ENCODE measurements at places on chromosomes 3 and 15.

- DNase-seq, result no peak
Observed at GRCh38 chr3:15360788-15361493, 28.6 kb upstream of the SH3BP5 start.

DNA sequence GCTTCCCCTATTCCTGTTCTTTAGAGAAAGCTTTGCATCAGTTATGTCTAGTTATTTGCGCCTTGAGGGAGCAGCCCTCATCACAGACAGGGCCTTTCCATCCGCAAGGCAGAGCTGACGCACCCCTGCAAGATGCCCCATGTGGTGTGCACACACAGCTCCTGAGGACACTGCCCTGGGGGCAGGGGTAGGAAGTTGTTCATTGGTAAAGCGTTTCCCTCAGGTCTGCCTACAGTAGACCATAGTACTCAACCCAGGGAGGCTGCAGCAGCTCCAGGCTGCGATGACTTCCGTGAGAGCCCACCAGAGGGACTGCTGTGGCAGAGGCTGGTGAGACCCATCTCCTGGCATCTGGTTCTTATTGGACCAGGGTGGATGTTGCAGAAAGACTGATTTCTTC, 55.1 kb upstream of the PLXNA1 start:
- DNase-seq, result no peak

GRCh38 chr3:120763601-120764000, 21.1 kb downstream of the GTF2E1 start:
- no peak for DNase-seq

GRCh38 chr15:83249030-83249343, 35.5 kb downstream of the BNC1 start:
- DNase-seq, result no peak

DNA sequence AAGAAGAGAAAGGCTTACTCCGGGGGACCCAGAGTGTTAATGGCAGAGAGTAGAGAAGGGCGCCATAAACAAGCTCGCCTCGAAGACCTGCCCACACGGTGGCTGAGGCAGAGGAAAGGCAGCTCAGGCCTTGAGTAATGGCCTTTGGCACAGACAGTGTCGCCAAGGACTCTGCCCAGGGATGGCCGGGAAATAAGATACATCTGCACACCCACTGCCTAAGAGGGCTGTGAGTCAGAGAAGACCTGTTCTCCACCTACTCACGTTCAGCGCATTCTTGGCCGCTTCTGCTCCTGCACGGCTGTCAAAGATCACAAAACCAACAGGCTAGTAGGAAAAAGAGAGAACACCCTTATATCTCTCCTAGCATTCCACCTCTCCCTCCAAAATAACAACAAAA, 26.2 kb downstream of the RBPMS2 start:
- DNase-seq, result peak; percentile 53

DNA sequence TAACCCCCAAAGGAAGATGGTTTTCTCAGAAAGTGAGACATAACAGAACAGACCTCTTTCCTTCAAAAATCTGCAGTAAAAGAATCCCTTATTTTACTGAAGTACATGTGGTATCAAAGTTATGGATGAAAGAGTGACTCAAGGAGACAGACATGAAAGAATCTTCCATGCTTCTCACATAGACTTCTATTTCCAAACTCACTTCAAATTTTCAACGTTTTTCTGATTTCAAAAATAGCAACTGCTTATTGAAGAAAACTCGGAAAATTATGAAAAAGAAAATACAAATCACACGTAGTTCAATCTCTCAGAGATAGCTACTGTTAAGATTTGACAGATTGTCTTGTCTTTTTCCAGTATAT, 39.8 kb upstream of the TRA2B start:
- no peak for DNase-seq

DNA sequence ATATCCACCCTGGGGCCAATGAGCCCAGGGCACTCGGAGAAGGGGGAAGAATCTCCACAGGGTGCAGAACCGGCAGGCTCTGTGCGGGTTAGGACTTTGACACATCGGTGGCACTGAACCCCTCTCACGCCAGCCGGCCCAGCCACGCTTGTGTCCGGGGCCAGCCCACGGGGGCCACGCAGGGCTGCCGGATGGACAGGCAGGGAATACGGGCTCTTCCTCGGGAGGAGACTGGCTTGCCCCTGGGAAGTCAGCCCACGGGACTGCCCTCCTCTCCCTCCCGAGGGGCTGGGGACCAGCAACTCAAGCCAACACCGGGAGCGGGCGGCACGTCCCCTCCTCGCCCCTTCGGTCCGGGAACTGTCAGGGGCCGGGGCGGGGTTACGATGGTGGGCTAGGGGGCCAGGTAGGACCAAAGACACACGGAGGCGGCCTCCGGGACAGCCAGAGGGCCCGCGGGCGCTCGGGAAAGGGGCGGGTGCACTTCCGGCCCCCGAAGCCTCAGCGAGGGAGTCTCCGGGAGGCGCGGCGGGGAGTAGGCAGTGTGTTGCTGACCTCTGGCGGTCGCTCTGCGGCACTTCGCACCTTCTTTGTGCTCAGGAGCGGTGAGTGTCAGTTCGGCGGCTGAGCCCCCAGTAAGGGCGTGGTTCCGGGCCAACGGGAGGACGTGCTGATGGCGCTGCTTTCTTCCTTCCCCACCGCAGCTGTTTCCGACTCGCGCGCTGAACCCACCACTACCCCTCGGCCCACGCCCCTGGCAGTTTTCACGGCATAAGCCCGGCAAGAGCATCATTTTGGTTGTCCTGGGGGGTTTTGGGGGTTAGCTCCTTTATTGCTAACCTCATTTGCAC, 5.1 kb upstream of the CYP8B1 start:
- DNase-seq, result peak; percentile 84

DNA sequence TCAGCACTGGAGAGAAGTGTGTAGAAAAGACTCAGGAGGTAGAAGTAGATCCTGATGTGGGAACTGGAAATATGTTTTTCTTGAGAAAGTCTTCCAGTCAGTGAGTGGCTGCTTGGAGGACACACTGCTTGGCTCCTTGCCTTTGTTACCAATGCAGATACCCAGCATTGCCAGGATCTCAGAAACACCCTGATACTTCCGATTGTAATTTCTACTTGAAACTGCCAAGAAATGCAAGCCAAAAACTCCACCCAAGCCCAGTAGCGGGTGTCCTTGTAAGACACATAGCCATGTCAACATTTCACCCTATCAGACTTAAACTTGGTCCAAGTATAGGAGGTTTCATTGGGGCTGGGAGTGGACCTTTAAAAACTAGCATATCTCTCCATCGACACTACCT, 141.8 kb downstream of the ALDH1A2 start:
- no peak for DNase-seq

GRCh38 chr3:169286214-169286613, 377.3 kb downstream of the MECOM start:
- no peak for DNase-seq
